ENCODE measurements at places on chromosomes 5 and 9. TPM values are rescaled to one million over a fixed set of nuclear protein-coding genes. Genes with fewer than 3 reads are reported as not detected.

GRCh38 chr5:13910637-13911288, 33.7 kb downstream of the DNAH5 start:
- no peak for DNase-seq

ARL15 gene
- 6.9 TPM for total RNA-seq

GRCh38 chr9:21781656-21782055, 20.8 kb upstream of the MTAP start:
- no peak for DNase-seq

DNA sequence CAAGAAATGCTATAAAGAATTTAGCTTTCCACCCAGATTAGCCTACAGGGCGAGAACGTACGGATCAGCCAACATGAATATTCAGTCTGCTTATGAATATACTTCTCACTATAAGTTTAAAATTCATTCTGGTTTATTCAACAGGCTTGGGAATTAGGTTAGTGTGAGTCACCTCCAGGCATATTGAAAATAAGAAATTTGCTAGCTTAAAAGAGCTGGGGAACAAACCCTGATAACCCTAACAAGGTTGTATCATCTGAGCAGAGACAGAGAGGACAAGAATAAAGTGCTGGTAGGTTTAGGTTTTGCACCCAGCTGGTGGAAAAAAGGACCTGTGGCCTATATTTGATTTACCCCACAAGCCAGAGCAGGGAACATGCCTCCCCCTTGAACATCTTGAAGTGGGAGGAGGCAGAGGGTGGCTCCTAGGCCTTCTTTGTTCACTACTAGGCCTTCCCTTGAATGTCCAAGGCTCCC, 12.3 kb downstream of the FNBP1 start:
- no peak for DNase-seq

GRCh38 chr5:40757400-40757799, 1.6 kb upstream of the TTC33 start:
- no peak for DNase-seq

DNA sequence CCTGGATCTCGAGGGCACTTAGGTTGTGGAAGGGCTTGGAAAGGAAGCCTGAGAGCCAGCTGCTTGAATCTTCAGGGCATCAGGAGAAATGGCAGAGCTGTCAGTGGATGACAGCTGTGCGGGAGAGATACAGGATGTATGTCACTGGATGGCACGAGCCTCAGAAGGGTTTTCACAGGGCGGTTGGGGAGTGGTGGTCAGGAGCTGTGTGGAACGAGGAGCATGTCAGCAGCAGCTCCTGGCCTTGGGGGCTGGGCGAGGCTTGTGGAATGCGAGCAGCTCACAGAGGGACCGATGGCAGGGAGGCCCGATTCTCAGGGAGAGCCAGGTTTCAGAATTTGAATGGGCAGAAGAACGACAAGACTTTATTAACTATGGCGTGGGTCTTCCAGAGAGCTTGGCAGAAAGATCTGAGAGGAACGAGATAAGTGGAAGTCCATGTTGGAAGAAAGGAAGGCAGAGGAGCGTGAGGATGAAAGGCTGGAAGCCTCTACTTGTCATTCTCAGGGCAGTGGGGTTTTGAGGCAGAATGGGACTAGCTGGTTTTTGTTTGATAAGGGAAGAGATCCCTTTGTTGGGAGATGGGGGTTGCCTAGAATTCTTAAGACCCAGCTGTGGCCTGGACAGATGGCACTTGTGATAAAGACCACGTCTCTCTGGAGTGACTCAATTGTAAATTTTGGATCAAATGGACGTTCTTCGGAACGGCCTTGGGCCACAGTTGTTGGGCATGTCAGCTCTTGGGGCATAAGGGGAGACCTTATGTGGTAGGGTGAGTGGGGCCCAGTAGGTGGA, 60.3 kb downstream of the SNX30 start:
- no peak for DNase-seq

DNA sequence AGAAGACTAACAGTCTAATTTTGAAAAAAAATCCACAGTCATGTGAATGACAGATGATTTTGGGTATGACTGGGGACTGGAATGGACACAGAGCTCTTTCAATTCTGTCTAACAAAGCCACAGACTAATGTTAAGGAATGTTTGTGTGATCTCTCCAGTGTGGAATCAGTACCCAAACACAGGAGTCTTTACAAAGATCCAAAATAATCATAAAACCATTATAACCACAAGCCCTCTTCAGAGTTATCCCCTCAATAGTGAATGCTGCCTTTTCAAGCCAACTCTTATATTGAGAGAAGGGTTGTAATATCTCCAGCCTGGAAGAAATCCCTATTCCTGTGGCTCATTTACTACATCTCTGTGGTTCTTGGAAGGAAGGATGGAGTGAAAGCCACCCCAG, 552.0 kb upstream of the CLINT1 start:
- DNase-seq, result no peak

- peak; percentile 70 for DNase-seq
Observed at GRCh38 chr5:112412346-112412745, 6.7 kb downstream of the EPB41L4A start.

TIGD6 gene
- 3.8 TPM for total RNA-seq

SLC6A18 gene
- not detected for total RNA-seq

GRCh38 chr9:100350188-100350587, 2.6 kb downstream of the TEX10 start:
- DNase-seq, result no peak

- DNase-seq, result no peak
Observed at GRCh38 chr5:143204474-143205246, 198.8 kb downstream of the NR3C1 start.

DNA sequence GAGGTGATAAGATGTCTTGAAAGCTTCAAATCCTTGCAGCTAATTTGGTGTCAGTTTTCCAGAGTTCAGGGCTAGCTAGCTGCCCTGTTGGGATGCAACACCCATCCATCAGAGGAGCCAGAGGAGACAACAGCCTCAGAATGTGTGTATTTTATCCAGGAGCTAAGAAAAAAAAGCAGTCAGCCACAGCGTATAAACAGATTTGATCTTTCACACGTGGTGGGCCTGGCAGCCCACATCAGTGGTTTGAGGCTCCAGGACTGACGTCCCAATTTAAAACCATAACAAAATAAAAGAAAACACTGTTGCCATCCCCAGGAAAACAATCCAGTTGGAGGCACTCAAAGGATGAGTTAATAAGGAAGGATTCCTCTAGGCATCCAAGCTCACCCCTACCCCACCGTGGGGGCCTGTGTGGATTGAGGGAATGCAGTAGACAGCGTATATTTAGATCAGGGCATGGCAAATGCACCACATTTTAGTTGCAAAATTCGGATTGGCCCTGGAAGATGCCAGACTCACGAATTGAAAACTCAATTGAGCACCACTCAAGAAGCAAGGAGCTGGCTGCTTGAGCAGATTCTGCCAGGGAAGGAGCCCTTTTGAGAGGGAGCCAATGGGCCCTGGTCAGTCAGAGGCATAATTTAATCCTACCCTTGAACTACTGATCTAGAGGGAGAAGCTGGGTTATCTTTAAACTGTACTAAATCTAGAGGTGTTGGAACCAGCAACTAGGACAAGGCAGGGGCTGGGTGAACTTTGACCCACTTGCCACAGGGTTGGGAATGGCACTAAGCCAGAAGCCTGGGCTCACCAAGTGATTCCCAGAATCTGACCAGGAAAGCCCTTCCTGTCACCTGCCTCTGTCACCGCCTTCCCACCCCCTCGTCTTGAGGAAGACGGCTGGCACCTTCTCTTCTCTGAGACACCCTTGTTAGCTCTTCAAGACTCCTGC, 17.5 kb downstream of the ADRA1B start:
- DNase-seq, result no peak

GRCh38 chr5:40909264-40909663, at the start of gene C7:
TSS of gene C7 (plus strand) at chr5:40909497. CDS start at chr5:40909611, 114 bp downstream.
- no peak for DNase-seq

DNA sequence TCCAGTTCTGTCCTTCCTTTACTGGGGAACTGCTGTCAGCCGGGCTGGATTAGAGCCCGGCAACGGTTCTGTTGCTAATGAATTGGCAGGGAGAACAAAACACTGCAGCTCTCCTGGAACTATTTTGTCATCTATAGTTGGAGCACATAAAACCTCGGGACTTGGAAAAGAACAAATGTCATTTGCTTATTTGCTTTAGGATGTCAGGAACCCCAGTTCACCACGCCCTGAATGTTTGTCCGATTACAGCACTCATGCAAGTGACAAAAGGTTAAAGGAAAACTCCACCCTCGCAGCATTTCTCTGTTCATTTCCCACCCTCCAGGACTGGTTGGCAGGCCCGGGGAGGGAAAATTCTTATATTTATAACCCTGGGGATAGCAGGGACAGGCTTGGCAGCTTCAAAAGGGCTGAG, 66.4 kb upstream of the PLPP1 start:
- peak; percentile 85 for DNase-seq

DNA sequence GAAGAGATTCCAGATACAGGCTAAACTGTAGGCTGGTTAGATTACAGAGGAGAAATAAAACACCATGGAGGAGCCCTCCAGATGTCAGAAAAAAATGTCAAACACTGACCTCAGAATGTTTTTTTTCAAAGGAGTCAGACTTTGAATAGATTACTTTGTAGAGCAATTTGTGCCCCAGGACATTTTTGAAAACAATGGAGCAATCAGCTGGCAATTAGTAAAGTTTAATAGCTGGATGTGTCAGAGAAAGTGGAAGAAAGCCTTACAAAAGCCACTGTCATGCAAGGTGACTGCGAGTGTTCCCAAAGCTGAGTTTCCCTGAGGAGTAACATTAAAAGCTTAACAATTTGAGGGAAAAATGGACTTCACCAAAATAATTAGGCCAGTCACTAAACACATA, 417.8 kb upstream of the CTNND2 start:
- DNase-seq, result no peak

TERT gene
- 0.80 TPM for total RNA-seq

GRCh38 chr9:77978086-77978781, 53.4 kb downstream of the GNAQ start:
- no peak for DNase-seq

- DNase-seq, result no peak
Observed at GRCh38 chr5:52705720-52706119, 82.0 kb upstream of the ITGA1 start.

ANKRD34B gene
- total RNA-seq, result not detected

DNA sequence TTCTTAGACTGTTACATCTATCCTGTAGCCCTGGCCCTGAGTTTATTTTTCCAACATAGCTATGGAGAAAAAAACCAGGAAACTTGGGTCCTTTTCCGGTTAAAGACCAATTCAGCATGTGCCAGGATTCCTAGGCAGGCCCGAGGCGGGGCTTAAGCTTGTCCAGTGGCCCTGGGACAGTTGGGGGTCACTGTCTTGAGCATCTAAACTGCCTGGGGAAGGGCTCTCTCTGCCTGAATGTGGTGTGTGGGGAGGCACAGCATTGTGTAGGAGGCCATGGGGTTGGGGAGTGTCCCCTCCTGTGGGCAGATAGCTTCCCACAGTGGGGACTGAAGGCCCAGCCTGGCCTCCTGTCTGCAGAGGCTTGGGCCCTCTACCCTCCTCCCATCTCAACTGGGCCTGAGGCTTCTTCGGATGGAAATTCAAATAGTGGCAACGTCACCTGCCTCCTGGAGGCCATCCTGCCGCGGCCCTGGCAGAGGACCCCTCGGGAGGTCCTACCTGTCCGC, 88.8 kb downstream of the PHF2 start:
- no peak for DNase-seq

- DNase-seq, result no peak
Observed at GRCh38 chr5:684751-685216, 8.4 kb downstream of the TPPP start.

OR1Q1 gene
- total RNA-seq, result not detected

DNA sequence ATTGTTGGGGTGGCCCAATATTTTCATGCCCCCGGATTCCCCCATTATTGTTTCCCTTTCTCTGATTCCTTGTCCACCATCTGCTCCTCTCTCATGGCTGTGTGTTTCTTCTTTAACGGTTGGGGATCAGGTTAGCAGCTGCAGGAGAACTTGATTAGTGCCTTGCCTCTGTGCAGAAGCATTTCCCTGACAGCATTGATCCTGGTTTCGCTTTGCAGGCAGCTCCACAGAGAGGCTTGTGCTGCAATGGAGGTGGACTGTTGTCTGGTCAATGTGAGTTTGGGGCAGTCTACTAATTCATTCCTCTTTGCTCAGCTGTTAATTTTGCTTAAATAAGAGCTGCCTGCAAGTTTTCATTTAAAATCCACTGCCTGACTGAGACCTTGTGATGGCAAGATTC, 32.5 kb upstream of the SSBP2 start:
- DNase-seq, result no peak

DNA sequence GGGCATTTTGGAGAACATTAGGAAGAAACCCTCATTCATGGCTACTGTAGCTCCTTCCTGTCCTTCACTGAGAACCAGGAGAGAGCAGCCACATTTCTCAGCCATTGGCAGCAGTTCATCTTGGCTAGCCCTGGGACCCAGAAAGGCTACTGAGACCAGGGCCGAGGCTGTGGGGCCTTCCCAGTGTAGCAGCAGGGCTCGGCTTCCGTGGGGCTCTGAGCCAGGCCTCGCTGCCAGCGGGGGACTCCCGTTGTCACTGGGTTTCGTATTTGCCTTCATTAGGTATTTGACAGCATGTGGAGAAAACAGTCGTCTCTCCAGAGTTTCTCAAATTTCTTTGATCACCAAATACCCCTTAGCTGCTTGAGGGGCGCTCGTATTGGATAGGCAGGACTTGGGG, 37.3 kb upstream of the PRDM12 start:
- DNase-seq, result no peak

CYSRT1 gene
- 1.3 TPM for total RNA-seq

PCDHB15 gene
- not detected for total RNA-seq

DNA sequence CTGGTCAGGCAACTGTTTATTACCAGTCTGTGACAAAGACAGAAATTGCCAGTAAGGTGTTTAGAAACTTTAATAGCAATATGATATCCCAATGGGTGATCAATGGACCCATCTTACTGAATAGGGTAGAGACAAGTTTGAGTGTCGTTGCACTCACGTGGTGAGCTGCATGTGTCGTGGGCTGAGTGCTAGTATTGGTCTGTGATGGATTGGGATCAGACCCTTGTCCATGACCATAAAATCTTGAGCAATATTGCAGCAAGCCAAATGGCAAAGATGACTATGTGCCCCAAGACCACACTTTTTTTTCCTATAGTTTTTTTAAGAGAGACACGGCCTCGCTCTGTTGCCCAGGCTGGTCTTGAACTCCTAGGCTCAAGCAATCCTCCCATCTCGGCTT, 114.5 kb downstream of the PALM2AKAP2 start:
- DNase-seq, result no peak

- DNase-seq, result no peak
Observed at GRCh38 chr5:31213257-31213656, 19.8 kb downstream of the CDH6 start.

GRCh38 chr5:6583049-6583880, 49.6 kb downstream of the NSUN2 start:
- DNase-seq, result no peak

GRCh38 chr9:99720455-99721050, 101.1 kb upstream of the NR4A3 start:
- DNase-seq, result no peak

GRCh38 chr5:146363161-146363874, 24.7 kb downstream of the POU4F3 start:
- no peak for DNase-seq

RAB3C gene
- total RNA-seq, result not detected

DNA sequence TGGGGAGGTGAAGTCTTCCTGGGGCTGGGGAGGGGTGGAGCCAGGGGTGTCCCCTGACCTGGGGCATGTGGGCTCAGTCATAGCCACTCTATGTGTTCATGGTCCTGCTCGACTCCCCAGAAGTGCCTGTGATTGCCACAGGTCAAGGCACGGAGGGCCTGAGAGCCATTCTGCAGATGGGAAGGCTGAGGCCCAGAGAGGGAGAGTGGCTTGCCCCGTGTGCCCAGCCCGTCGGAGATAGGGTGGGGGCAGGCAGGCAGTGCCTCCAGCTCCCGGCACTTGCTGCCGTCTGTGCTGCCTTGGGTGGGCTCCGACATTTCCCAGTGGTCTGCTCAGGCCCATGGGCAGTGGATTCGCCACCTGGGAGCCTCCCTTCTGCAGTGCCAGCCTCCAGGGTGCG, 74.0 kb downstream of the RXRA start:
- no peak for DNase-seq

TMEM171 gene
- 2.4 TPM for total RNA-seq

Measured in PC-3 (cell line).